ENCODE measurements at places on chromosomes 5 and 9. TPM values are rescaled to one million over a fixed set of nuclear protein-coding genes. Genes with fewer than 3 reads are reported as not detected.

DNA sequence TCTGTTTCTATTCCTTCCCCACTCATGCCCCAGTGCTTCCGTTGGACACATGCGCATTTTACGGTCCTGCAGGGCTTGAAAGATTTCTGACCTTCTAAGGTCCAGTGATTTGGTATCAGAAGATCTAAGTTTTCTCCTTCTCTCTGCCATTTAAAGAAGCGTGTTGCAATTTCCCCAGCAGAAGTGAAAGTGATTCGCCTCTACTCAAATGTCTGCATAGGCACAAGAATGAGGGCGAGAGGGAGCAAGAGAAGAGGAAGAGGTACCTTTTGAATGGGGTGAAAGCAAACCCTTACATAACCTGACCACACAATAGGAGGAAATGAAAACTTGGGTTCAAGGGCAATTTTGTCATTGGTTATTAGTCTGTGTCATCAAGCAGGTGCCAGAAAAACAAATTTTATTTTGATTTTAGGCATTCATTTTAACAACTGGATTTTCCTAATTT is 31.7 kb upstream of the NR3C1 start:
- H3K4me3 ChIP-seq = no peak overlapping the region
- no peaks in the 10 kb centered on the region for H3K36me3 ChIP-seq
- H3K27me3 ChIP-seq = no peaks in the 10 kb centered on the region
- no peak for DNase-seq

GRCh38 chr5:132557478-132558172 is 848 bp downstream of the RAD50 start:
- no peaks in the 10 kb centered on the region for H3K36me3 ChIP-seq
- DNase-seq = peak; percentile 65
- H3K4me1 ChIP-seq = peaks cover 12% of the 10 kb centered on the region
- H3K4me3 ChIP-seq = peak overlapping the region; percentile 99
- H3K27me3 ChIP-seq = no peaks in the 10 kb centered on the region

DNA sequence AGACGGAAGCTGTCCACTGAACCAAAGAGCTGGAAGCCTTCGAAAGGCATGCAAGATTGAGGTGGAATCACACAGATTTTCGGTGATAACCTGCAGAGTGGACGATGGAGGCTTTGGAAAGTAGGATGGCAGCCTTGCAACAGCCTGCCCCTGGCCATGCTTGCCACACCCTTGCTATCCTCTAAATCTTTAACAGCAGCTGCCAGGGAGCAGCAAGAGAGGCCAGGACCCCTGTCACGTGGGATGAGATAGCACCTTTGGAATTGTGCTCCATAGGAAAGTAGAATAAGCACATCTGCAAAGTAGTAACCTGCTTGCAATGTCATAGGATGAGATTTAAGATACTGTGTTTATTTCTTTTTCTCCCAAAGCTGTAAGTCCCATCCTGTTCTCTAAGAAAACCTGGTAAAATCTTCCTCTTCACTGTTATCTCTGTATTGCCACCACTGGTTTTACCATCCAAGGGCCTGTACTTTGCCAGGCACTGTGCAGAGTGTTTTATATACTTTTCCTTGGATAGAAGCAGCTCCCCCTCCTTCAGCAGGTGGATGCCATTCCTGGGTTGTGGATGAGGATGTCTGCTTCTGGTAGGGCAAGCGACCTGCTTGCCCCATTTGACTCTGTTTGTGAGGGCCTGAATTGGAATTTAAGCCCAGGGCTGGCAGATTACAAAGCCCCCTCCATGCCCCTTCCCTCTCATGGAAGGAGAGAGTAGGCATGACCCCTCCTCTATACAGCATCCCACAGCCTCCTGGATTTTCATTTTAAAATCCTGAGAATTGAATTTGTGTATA is 10.1 kb downstream of the TRIO start:
- 0 out of 2 replicates have a peak, but pooled peaks cover 5% of the 10 kb centered on the region for H3K36me3 ChIP-seq
- no peaks in the 10 kb centered on the region for H3K27me3 ChIP-seq
- peak overlapping the region; percentile 63 for H3K4me3 ChIP-seq
- DNase-seq = no peak

Gene NRARP
- total RNA-seq = 0.32 TPM

DNA sequence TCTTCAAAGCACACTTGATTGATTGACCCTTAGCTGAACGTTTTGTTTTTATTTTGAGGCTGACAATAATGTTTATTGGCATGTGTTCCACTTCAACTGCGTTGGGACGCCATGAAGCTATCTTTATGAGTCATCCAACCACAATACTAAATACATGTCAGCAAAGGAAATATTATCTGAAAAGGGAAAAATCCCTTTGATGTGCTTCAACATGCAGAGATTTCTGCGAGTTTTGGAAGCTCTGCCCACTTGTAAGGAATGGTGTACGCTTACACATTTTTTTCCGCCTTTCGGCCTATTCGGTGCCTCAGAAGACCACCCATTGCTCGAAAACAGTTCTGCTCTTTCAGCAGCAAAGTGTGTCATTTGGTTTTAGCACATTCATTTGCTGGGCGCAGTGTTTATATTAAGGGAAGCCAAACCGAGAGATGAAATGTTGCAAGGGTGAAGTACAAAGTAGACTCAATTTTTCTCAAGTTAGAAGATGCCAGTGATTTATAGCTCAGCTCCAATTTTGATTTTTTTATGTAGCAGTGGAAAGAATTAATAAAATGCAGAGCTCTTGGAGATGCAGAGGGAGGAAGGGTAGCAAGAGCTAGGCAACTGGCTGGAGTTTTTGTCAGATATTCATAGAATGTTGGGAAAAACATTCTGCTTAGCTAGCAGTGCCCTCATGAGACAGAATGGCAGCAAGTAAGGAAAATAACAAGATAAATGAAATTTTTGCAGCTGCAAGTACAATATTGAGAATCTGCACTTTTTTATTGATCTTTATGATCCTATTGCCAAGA is 68.9 kb downstream of the PRDM6 start:
- peaks cover 21% of the 10 kb centered on the region for H3K4me1 ChIP-seq
- H3K27me3 ChIP-seq = peaks cover 24% of the 10 kb centered on the region
- H3K4me3 ChIP-seq = peak overlapping the region; percentile 56
- H3K27ac ChIP-seq = no peak overlapping the region
- H3K36me3 ChIP-seq = no peaks in the 10 kb centered on the region
- DNase-seq = peak; percentile 63

- no peak overlapping the region for H3K27ac ChIP-seq
- H3K4me1 ChIP-seq = peaks cover 4% of the 10 kb centered on the region
- no peak overlapping the region for H3K4me3 ChIP-seq
- DNase-seq = no peak
- no peaks in the 10 kb centered on the region for H3K27me3 ChIP-seq
These were observed 561.1 kb downstream of the EBF1 start for GRCh38 chr5:158538506-158539074.

Gene CCDC192
- not detected for total RNA-seq

DNA sequence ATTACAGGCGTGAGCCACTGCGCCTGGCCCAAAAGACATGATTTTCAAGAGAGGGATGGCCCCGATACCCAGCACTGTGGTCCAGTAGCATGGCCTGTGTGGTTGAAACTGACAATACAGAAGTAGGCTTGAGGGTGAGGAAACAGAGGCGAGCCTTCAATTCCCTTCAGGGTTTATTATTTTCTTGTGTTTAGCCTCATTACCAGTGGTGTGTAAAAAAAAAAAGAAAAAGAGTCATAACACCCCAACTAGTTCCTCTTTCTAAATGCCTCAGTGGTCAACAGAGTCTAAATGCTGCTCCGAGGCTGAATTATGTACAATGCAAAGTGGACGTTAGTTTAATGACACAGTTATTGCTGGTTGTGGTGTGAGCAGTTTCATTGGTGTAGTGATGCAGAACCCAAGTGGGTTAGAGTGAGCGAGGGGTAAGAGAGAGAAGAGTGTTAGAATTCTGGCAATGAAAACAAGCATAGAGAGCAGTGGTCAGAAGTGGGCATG is 58.8 kb downstream of the SNX30 start:
- no peak overlapping the region for H3K27ac ChIP-seq
- no peaks in the 10 kb centered on the region for H3K4me1 ChIP-seq
- peaks cover 15% of the 10 kb centered on the region for H3K36me3 ChIP-seq
- no peaks in the 10 kb centered on the region for H3K27me3 ChIP-seq

DNA sequence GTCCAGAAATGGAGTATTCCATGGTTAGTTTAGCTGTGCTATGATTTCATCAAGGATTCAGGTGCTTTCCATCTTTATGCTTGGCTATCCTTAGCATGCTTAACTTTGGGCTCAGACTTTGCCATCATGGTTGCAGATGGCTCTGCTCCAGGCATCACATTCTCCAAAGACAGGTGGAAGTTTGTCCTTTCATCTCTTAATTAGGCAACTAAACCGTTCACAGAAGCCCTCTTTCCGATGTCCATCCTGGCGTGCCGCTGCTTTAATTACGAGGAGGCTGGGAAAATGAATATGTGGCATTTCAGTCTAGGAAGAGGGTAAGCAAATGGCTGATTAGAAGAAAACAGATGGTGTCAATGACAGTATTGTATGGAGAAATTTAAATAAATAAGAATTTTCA is 24.5 kb upstream of the APC start:
- no peaks in the 10 kb centered on the region for H3K36me3 ChIP-seq
- no peak overlapping the region for H3K4me3 ChIP-seq
- DNase-seq = no peak
- H3K27me3 ChIP-seq = no peaks in the 10 kb centered on the region
- no peak overlapping the region for H3K27ac ChIP-seq
- peaks cover 12% of the 10 kb centered on the region for H3K4me1 ChIP-seq

Gene CKMT2
- not detected for total RNA-seq

DNA sequence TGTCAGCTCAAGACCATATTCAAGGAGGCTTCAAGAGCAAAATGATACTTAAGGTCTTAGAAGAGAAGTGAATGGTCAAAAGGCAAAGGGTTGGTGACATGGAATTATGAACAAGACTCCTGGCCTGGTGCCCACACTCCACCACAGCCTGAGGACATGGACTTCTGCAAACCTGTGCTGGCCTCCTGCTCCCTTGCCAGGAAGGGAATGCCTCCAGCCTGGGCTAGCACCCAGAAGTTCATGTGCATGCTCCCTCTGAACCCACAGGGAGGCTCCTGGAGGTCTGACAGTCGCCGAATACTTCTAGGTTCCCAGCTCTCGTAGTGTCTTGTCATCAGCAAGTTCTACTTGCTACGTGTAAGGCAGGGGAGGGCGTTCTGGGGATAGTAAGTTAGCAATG is 156.7 kb downstream of the FSTL4 start:
- no peak overlapping the region for H3K4me3 ChIP-seq
- H3K4me1 ChIP-seq = peaks cover 5% of the 10 kb centered on the region
- H3K27ac ChIP-seq = no peak overlapping the region
- DNase-seq = no peak
- H3K36me3 ChIP-seq = no peaks in the 10 kb centered on the region
- H3K27me3 ChIP-seq = peaks cover 3% of the 10 kb centered on the region

GRCh38 chr5:65192331-65192730 is 289.4 kb downstream of the ADAMTS6 start:
- H3K27ac ChIP-seq = peak overlapping the region; percentile 98
- no peak for DNase-seq
- H3K36me3 ChIP-seq = peaks cover 52% of the 10 kb centered on the region
- peaks cover 42% of the 10 kb centered on the region for H3K4me1 ChIP-seq
- no peak overlapping the region for H3K4me3 ChIP-seq

DNA sequence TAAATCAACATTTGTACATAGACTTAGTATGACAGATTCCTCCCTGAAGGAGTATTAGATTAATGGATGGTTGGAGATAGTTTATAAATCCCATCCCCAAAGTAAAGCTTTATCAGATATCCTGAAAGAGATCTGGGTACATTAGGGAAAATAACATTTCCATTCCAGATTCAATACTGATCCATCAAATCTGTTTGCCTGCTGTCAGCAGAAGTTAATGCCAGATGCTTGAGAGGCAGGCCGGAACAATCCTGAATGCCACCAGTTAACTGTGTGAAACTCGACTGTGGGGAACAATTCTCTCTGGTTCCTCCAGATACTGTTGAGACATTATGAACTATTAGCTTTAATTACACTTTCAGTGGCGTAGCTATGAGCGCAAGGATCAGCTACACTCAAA is 1166.8 kb downstream of the MAT2B start:
- no peaks in the 10 kb centered on the region for H3K27me3 ChIP-seq
- no peak for DNase-seq
- no peaks in the 10 kb centered on the region for H3K36me3 ChIP-seq
- no peak overlapping the region for H3K27ac ChIP-seq
- no peak overlapping the region for H3K4me3 ChIP-seq

GRCh38 chr9:99416007-99416406 is 193.9 kb downstream of the SEC61B start:
- no peaks in the 10 kb centered on the region for H3K4me1 ChIP-seq
- H3K36me3 ChIP-seq = no peaks in the 10 kb centered on the region
- no peak overlapping the region for H3K27ac ChIP-seq
- DNase-seq = peak; percentile 54
- H3K27me3 ChIP-seq = no peaks in the 10 kb centered on the region
- no peak overlapping the region for H3K4me3 ChIP-seq

DNA sequence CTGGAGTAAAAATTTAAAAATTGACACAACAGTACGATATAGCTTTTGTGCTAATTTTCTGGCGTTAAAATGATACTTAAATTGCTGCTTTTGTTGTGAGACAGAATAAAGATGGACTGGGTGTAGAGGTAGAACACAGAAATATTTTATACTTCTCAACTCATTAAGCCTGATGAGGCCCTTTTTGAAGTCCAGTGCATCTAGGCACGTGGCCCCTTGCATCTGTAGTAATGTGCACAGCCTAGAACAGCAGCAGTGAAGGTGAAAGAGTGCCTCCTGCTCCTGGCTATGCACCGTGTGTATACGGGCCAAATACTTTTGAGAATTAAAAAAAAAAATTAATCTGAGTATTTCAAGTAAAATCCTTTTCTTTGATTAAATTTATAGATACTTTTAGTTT is 115.6 kb downstream of the XRCC4 start:
- no peaks in the 10 kb centered on the region for H3K27me3 ChIP-seq
- no peaks in the 10 kb centered on the region for H3K36me3 ChIP-seq
- no peaks in the 10 kb centered on the region for H3K4me1 ChIP-seq

DNA sequence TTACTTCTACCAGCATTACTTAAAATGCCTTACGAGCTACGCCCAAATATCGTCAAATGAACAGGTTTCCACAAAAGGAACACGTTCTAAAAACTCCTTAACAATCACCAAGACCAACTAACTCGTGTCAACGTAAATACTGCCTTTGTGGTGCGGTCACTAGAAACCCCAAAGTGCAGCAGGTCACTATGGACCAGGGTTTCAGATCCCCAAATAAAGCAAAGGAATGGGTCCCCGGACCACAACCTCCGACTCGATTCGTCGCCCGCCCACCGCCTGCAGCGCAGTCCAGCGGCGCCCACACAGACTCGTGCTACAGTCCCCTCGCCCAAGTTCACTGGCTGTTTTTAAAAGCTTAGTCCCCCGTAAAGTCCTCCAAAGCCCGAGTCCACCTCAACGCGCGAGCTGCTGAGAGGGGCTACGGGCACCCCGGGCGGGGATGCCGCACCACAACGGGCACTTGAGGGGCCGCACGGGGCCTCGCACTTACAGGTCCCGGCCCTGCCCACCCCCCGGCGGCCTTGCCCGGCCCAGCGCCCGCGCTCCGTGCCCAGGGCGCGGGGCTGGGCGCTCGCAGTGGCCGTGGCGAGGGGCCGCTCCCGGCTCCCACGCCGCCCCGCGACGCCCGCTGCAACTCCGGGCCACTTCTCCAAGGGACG is 1.1 kb downstream of the NFIB start:
- no peak overlapping the region for H3K27ac ChIP-seq
- no peaks in the 10 kb centered on the region for H3K4me1 ChIP-seq
- DNase-seq = peak; percentile 46
- peak overlapping the region; percentile 98 for H3K4me3 ChIP-seq
- no peaks in the 10 kb centered on the region for H3K27me3 ChIP-seq
- H3K36me3 ChIP-seq = no peaks in the 10 kb centered on the region

Gene CYSRT1
- total RNA-seq = 0.43 TPM

Gene SPINK13
- total RNA-seq = not detected

- no peak overlapping the region for H3K27ac ChIP-seq
- H3K4me3 ChIP-seq = no peak overlapping the region
- H3K27me3 ChIP-seq = no peaks in the 10 kb centered on the region
- peaks cover 52% of the 10 kb centered on the region for H3K4me1 ChIP-seq
- H3K36me3 ChIP-seq = no peaks in the 10 kb centered on the region
These were observed 94.2 kb upstream of the TNC start for GRCh38 chr9:115212125-115212605.

Data from GM23248 (cell line).